ENCODE measurements at places on chromosomes 2 and 18. TPM values are rescaled to one million over a fixed set of nuclear protein-coding genes. Genes with fewer than 3 reads are reported as not detected.

DNA sequence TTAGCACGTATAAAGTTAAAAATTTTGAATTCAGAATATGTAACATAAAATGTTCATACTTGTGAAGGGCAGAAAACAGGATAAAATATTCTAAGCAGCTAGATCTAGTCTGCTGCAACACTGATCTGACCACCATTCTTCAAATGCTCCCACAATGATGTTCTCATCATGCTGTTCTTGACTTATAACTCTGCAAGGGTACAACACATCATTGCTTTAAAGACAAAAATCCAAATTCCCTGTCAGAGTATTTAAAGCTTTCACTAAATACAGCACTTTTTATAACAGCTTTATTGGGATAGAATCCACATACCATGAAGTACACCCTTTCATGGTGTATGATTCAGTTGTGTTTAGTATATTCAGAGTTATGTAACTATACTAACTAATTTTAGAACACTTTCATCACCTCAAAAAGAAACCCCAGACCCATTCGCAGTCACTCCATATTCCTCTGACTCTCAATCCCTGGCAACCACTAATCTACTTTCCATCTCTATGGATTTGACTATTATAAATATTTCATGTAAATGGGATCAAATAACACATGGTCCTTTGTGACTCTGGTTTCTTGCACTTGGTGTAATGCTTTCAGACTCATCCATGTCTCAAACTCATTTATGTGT, 56.4 kb downstream of the MAP4K3 start:
- DNase-seq, result no peak

DNA sequence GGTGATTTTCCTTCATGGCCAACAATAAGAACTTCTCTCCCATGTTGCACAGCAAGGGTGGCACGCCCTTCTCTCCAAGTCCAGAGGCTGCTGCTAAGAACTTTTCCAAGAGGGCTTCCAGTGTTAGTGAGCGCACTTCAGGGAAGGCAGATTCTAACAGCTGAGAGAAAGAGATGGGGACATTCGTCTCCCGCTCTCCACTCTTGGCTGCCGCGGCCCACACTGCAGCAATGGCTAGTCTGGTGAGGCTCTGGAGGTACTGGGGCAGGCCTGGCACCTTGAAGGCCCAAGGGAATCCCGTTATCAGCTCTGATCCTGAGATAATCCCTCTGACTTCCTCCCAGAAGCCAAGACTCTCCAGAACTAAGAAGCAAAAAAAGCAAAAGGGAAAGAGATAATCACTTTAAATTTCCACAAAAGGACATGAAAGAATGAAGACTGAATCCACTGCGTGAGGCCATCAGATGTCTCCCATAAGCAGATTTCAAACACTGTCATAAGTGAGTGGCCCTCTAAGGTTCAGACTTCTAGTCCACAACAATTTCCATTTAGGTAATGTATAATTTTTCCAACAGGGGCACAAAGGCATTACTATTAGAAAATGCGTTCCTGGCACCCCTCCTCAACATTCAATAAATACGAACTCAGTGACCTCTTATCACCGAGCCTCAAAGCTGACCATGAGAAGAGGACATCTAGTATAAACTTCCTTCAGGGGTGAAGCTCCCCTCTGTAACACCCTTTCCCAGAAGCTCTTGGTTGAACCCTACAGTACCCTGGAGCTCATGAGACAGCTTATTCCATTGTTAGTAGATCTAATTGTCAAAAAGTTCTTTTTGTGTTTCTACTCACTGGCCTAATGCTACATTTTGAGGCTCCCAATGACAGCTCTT, 66.7 kb upstream of the ZFP36L2 start:
- DNase-seq, result no peak

- no peak for DNase-seq
Observed at GRCh38 chr2:148451046-148451445, 193.5 kb upstream of the EPC2 start.

GRCh38 chr2:118808429-118808809, 39.0 kb downstream of the EN1 start:
- DNase-seq, result no peak

DNA sequence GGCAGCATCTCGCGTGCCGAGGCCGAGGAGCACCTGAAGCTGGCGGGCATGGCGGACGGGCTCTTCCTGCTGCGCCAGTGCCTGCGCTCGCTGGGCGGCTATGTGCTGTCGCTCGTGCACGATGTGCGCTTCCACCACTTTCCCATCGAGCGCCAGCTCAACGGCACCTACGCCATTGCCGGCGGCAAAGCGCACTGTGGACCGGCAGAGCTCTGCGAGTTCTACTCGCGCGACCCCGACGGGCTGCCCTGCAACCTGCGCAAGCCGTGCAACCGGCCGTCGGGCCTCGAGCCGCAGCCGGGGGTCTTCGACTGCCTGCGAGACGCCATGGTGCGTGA, 10.7 kb downstream of the ZAP70 start:
- no peak for DNase-seq

- no peak for DNase-seq
Observed at GRCh38 chr2:114610677-114611076, 168.2 kb downstream of the DPP10 start.

Gene NT5DC4
- not detected for total RNA-seq

DNA sequence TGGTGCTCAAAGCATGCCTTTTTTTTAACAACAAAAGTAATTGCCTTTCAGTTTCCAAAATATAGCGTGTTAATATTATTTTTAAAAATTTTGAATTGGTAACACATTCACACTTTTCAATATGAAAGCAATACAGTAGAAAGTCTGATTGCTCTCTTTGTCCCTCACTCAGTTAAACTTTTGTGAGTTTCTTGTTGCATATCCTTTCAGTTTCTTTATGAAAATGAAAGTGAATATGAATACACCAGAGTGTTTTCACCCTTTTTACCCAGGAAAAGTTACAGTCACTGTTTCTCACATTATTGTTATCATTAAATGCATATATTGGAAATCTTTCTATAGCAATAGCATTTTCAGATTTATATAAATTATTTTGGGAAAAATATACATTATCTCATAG, 377.4 kb upstream of the CRIM1 start:
- no peak for DNase-seq

GRCh38 chr2:56918790-56919189, 735.0 kb downstream of the CCDC85A start:
- no peak for DNase-seq

Gene RGPD3
- 0.14 TPM for total RNA-seq

GRCh38 chr18:36250827-36251226, 46.7 kb upstream of the FHOD3 start:
- no peak for DNase-seq
